ENCODE measurements at places on chromosomes 6 and 20.

GRCh38 chr20:63956664-63957003, 418 bp upstream of the UCKL1 start:
- DNase-seq = no peak

DNA sequence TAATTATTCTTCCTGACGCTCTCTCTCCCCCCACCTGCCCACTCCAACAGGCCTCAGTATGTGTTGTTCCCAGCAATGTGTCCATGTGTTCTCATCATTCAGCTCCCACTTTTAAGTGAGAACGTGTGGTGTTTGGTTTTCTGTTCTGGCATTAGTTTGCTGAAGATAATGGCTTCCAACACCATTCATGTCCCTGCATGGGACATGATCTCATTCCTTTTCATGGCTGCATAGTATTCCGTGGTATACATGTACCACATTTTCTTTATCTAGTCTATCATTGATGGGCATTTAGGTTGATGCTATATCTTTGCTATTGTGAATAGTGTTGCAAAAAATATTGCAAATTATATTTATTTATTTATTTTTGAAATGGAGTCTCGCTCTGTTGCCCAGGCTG, 258.0 kb downstream of the TFAP2A start:
- DNase-seq = no peak

DNA sequence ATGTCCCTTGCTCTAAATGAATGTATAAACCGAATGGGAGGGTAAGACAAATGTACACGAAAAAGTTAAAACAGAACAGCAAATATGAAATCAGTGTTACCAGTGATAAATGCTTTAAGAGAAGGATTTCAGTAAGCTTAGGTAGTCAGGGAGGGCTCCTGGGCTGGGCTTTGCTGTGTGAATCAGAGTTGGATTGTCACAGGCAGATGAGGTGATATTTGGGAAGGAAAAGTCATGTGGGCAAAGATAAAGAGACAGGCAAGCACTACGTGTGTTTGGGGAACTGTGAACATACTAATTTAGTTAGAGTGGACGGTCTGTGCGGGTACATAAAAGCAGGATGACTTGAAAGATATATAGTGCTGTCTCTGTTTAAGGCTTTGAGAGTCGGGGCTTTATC, 114.8 kb downstream of the CRYBG1 start:
- DNase-seq = no peak

DNA sequence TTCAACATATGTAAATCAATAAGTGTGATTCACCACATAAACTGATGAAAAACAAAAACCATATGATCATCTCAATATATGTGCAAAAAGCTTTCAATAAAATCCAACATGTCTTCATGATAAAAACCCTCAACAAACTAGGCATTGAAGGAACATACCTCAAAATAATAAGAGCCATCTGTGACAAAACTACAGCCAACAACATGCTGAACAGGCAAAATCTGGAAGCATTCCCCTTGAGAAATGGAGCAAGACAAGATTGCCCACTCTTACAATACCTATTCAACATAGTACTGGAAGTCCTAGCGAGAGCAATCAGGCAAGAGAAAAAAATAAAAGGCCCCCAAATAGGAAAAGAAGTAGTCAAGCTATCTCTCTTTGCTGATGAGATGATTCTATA, 76.5 kb downstream of the OTOR start:
- DNase-seq = no peak

- no peak for DNase-seq
Observed at GRCh38 chr20:25083773-25084625, 2.1 kb upstream of the VSX1 start.

DNA sequence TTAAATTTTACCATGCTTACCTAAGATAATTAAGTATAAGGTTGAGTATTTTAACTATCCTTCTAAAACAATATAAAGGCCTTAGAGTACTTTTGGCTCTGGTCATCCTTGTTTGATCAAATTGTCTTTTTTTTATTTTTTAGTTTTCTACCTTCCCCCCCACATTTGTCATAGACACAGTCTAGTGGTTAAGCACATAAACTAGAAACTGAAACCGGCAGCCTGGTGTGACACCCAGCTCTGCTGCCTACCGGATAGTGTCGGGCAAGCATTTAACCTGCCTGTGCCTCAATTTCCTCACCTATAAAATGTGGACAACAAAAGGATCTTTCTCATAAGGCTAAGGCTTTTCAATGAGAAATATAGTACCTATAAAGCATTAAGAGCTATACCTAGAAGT, 21.6 kb upstream of the TULP4 start:
- no peak for DNase-seq

DNA sequence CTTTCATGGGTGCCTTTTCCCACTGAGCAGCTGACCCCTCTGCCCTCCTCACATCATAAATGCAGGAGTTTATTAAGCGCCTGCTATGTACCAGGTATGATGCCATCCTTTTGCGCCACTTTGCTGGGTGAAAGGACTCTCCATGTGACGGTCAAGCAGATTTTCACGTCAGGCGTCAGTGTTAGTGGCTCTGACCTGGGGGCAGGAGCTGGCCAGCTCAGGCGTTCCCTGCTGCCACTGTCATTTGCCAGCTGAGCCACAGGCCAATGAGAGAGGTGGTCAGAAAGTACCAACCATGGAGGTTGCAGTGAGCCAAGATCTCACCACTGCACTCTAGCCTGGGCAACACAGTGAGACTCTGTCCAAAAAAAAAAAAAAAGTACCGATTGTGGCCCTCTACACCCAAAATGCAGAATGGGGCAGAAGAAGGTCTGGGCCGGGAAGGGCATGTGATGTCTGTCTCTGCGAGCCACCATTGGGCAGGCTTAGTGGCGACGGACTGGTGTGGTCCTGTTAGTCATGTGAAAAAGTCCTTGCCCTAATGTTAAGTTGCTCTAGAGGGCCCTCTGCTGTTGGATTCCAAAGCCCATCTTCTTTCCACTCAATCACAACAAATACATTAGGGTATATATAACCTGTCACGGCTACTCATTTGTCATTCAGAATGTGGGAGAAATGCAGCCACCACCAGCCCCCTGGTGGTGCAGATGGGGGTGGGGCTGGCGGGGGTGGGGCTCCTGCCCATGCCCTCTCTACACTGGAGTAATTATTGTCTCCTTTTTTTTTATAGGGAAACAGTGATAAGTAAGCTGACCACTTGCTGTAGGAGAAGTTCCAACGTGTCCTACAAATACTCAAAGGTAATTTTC, 18.4 kb upstream of the SLC22A1 start:
- DNase-seq = no peak

GRCh38 chr6:63389191-63389844, 69.5 kb upstream of the LGSN start:
- no peak for DNase-seq

DNA sequence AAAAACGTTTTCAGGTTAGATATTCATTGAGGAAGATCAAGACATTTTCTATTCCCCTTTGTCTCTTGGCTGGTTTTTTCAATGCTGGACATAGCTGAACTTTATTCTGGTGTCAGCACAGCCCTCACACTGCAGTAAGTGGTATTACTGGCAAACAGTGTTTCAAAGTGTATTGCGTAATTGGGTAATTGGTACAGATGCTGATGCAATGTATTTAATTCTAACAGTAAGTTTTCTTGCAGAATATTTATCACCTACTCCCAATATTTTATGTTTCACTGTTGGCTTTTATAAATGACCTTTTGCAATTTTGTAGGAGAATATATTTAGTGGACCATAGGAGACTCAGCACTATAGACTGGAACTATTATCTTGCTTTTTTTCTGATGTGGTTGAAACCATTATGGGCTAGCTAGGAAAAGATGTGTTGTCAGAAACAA, 287.6 kb upstream of the SOX4 start:
- DNase-seq = peak; percentile 40

DNA sequence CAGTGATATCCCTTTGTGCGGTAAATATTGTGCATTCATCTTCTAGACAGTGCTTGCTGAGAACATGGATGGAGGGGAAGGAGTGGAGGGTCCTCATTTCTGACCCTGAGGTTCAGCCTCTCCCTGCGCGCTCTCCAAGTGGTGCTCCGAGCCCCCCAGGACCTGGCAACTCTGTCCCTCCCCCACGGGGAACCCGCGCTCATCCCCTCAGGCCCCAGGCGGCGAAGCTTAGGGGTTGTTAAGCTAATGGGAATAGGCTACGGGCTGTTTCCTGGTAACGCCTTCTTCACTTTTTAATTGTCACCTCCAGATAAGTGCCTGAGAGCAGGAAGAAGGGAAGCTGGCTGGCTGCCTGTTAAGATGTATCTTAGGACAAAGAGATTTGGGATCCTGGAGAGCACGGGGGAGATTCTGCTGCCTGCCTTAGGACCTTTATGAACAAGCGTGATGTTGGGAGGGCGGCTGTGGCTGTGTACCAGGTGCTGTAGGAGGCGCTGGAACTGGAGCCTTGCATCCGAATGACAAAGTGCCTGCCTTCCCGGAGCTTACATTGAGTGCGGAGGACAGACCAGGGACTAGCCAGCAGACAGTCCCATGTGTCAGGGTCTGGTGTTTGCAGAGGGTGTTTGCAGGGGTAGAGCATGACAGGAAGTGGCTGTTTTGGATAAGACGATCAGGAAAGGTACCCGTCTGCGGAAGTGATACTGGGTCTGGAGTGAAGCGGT, 11.7 kb downstream of the TSHZ2 start:
- DNase-seq = no peak

DNA sequence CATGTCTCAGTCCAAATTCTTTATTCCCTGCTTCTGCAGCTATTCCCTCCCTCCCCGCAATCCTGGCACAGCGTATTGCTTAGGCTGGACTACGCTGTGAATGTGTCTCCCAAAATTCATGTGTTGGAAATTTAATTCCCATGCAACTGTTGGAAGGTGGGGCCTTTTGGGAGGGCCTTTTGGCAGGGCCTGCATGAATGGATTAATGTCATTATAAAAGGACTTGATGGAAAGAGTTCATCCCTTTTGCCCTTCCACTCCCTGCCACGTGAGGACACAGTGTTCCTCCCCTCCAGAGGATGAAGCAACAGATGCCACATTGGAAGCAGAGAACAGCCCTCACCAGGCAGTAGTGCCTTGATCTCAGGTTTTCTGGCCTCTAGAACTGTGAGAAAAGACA, 20.4 kb upstream of the NOTCH4 start:
- no peak for DNase-seq

DNA sequence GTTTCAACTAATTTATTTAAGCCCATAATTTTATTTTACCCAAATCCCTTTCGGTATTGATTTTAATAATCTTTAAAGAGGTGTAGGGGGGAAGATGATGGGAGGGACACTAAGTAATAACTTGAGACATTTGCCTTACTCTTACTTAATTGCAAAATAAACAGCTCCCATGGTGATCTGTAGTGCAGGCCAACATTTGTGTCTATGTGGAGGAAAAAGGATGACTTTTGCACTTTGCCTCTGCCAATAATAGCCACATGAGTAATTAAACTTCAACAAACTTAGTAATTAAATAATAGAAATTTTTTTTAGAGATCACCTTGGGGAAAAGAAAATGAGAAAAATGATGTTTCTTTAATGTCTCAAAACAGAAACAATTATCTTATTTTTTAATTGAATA, 29.9 kb upstream of the CD2AP start:
- no peak for DNase-seq

- no peak for DNase-seq
Observed at GRCh38 chr6:164359441-164359840, 944.9 kb downstream of the QKI start.

DNA sequence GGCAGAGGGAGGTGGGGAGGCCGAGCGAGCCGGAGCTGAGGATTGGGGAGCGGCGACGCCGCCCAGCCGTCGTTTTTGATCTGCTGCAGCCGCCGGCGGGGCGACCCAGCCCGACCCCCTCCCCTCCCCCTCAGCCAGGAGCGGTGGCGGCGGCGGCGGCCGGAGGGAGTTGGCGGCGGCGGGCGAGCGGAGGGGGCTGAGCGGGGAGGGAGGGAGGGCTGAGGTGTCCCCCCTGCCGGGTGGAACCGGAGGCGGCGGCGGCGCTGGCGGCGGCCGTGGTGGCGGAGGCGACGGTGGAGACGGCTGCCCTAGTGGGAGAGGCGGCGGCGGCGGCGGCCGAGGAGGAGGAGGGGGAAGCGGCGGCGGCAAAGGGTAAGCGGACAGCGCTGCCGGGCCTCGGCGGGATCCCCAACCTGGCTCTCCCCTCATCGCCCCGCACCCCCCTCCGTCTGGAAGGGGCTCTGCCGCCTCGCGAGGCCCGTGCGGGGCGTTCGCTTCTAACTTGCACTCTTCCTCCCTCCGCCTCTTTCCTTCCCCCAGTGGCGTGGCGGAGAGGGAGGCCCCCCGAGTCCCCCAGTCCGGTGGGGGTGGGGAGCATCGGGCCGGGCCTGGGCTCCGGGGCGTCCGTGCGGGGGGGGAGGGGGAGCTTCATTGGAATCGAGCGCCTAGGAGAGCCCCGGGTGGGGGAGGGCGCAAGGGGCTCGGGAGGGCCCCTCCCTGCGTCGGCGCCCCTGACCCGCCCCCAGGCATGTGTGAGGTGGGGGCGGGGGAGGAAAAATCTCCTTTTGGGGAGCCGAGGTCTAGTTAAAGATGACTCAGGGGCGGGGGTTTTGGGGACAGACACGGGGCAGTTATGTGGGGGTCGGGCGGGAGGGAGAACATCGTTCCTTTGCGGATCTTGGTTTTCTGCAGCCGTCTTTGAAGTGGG, at the start of gene TAB2:
Gene TAB2 (plus strand): TSS at position 69 of the 928 bp plus-strand sequence. CDS start 52,286 bp downstream, outside the sequence.
- no peak for DNase-seq

DNA sequence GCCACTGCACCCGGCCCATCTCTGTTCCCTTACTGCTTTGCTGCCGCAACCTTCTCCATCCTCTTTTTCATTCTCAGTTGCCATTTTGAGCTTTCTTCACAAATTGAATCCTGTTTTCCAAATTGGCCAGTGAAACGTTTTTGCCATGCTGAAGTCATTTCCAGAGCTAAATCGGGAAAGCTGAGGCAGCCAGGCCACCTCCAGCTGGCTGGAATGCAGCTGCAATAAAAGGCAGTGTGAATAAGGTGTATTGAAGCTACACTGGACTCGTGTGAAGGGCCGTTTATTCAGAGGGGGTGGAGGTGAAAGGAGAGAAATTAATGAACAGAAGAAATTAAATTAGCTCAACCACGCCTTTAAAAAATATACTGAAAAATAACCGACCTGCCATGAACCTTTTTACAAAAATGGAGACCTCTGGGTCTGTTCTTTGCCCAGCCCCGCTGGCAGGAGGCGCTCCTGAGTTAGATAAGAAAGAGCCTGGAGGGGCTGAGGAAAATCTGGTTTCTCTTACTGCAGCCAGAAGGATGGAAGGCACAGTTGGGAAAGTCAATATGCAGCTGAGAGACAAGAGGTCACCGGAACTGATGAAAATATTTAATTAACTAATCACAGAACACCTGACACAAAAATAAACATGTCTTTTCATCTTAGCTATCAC, 283.9 kb downstream of the FOXC1 start:
- DNase-seq = no peak

GRCh38 chr20:45911486-45912343, at the start of gene PLTP:
PLTP (minus strand) TSS chr20:45912155; CDS start chr20:45911452, 703 bp downstream.
- no peak for DNase-seq

- DNase-seq = no peak
Observed at GRCh38 chr6:162478192-162478671, 249.3 kb downstream of the PRKN start.

GRCh38 chr6:34696189-34696738, 303 bp downstream of the ILRUN start:
- DNase-seq = peak; percentile 51

DNA sequence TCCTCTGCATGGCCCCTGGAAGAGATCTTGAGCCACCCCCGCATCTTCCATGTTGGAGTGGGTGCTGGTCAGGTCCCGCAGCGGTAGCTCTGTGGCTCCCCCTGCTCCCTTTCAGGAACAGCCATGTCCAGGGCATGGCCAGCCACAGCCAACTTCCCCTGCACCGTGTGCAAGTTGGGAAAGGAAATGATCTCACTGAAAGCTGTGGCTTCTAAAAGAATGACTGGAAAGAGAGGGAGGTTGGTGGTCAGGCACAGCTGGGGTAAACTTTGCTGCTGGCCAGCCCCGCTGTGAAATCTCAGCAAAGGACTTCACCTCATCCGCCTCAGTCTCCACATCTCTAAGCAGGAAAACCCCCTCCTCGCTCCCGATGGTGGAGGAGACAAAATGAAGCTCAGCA, 153.6 kb upstream of the CST7 start:
- DNase-seq = no peak

Measured in mammary epithelial cell (primary cell).